ENCODE measurements at places on chromosomes 12 and 14.

- H3K36me3 ChIP-seq: no peaks in the 10 kb centered on the region
- H3K27me3 ChIP-seq: no peaks in the 10 kb centered on the region
- no peak overlapping the region for H3K4me3 ChIP-seq
Measured at GRCh38 chr12:25100194-25101091, 94.5 kb downstream of the DNAI7 start.

DNA sequence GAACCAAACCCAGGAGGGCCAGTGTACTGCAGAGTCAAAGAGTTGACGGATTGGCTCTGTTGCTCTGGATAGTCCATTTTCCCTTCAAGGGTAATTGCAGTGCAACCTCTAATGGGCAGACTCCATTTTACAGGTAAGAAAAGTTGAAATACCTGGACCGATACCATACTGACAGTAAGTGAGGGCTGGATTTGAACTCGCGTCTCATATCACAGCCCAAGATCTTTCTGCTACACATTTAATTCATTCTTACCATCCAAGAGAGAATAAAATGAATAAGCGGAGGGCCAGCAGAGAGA lies 356 bp upstream of the ZC3H14 start:
- DNase-seq: no peak
- H3K36me3 ChIP-seq: no peaks in the 10 kb centered on the region
- H3K4me1 ChIP-seq: peaks cover 25% of the 10 kb centered on the region

- H3K27ac ChIP-seq: no peak overlapping the region
- no peaks in the 10 kb centered on the region for H3K4me1 ChIP-seq
- no peaks in the 10 kb centered on the region for H3K36me3 ChIP-seq
- no peaks in the 10 kb centered on the region for H3K27me3 ChIP-seq
- no peak for DNase-seq
- H3K4me3 ChIP-seq: no peak overlapping the region
Measured at GRCh38 chr12:33639975-33640374, 200.4 kb upstream of the SYT10 start.

DNA sequence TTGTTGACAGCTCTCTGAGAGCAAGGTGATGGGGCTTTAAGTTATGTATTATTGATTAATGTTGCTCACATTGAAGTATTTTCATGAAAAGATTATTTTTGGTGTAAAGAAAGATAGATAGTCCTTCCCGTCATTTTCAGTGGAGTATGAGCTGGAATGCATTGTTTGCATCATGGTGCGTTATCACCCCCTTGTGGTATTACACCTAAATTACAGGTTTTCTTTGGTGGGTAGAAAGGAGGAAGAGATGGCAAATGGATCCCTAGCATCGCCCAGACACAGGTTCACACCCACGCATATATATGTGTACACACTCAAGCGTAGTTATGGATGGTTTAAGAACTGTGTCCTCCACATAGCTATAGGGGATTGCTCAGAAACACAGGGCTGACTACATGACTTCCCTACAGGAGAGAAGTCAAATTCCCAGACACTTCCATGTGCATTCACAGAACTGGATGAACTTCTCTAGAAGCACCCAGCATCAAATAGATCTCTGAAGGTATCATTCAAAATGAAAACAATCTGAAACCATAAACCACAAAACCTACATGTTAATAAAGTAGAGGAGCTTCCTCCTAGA lies 14.4 kb upstream of the SERPINA10 start:
- no peaks in the 10 kb centered on the region for H3K4me1 ChIP-seq
- no peaks in the 10 kb centered on the region for H3K27me3 ChIP-seq
- H3K27ac ChIP-seq: no peak overlapping the region
- DNase-seq: no peak

GRCh38 chr12:57781244-57781643 lies 1.3 kb upstream of the TSFM start:
- DNase-seq: no peak
- peaks cover 21% of the 10 kb centered on the region for H3K4me1 ChIP-seq
- H3K4me3 ChIP-seq: no peak overlapping the region

GRCh38 chr12:52949413-52950331 lies 754 bp downstream of the KRT18 start:
- peak overlapping the region; percentile 77 for H3K27ac ChIP-seq
- no peaks in the 10 kb centered on the region for H3K4me1 ChIP-seq
- no peak for DNase-seq
- no peaks in the 10 kb centered on the region for H3K27me3 ChIP-seq

GRCh38 chr14:63908667-63909264 lies 56.0 kb downstream of the SYNE2 start:
- no peaks in the 10 kb centered on the region for H3K36me3 ChIP-seq
- no peaks in the 10 kb centered on the region for H3K27me3 ChIP-seq
- H3K4me1 ChIP-seq: peaks cover 9% of the 10 kb centered on the region
- DNase-seq: no peak
- no peak overlapping the region for H3K27ac ChIP-seq

- H3K36me3 ChIP-seq: no peaks in the 10 kb centered on the region
- no peak overlapping the region for H3K27ac ChIP-seq
- H3K27me3 ChIP-seq: no peaks in the 10 kb centered on the region
- no peak overlapping the region for H3K4me3 ChIP-seq
- H3K4me1 ChIP-seq: no peaks in the 10 kb centered on the region
Measured at GRCh38 chr12:47131011-47131410, 51.3 kb upstream of the AMIGO2 start.

DNA sequence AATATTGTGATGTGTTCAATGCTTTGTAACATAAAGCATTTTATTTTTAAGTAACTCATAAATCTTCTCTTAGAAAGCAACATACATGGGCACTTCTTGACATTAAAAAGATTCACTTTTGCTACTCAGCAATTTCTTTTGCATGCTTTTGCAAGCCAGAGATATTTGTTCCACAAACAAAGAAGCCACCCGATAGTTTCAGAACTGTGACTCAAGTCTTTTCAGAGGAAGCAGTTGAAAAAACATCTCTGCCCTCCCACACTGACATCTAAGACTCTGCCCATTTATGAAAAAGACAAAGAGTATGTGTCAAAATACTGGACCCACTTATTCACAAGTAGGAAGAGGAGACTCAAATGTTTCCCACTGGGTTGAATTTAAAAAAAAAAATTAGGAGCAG lies 7.5 kb downstream of the APPL2 start:
- no peaks in the 10 kb centered on the region for H3K27me3 ChIP-seq
- no peak overlapping the region for H3K4me3 ChIP-seq
- no peak for DNase-seq
- H3K27ac ChIP-seq: peak overlapping the region; percentile 83
- H3K36me3 ChIP-seq: peaks cover 17% of the 10 kb centered on the region
- H3K4me1 ChIP-seq: peaks cover 76% of the 10 kb centered on the region

- no peak overlapping the region for H3K4me3 ChIP-seq
- peaks cover 44% of the 10 kb centered on the region for H3K4me1 ChIP-seq
- no peak for DNase-seq
- peak overlapping the region; percentile 42 for H3K27ac ChIP-seq
- peaks cover 7% of the 10 kb centered on the region for H3K36me3 ChIP-seq
- H3K27me3 ChIP-seq: no peaks in the 10 kb centered on the region
Measured at GRCh38 chr12:93704625-93705024, 27.4 kb downstream of the CRADD start.

- H3K4me3 ChIP-seq: no peak overlapping the region
- no peak for DNase-seq
- H3K27ac ChIP-seq: no peak overlapping the region
- no peaks in the 10 kb centered on the region for H3K4me1 ChIP-seq
- peaks cover 57% of the 10 kb centered on the region for H3K36me3 ChIP-seq
- H3K27me3 ChIP-seq: no peaks in the 10 kb centered on the region
Measured at GRCh38 chr12:128798571-128799341, 25.0 kb downstream of the SLC15A4 start.

GRCh38 chr14:95206534-95206933 lies 49.2 kb upstream of the DICER1 start:
- no peak overlapping the region for H3K4me3 ChIP-seq
- DNase-seq: no peak
- no peaks in the 10 kb centered on the region for H3K4me1 ChIP-seq

DNA sequence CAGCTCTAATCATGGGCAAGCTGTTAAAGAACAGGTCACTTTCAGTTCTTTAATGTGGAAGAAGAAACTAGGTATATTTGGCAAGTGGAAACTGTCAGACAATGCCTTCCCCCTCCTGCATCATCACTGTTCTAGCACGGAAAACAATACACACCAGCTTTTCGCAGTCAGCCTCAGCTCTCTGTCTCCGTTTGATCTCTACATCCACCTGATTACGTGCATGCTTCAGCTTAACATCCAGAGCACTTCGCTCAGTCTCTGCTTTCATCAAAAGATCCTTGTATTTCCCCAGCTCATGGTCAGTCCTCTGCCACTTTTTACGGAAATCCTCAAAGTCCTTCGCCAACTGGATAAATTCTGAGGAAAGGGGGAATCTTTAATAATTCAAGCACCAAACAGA lies 19.0 kb downstream of the RACGAP1 start:
- no peak overlapping the region for H3K27ac ChIP-seq

- H3K27me3 ChIP-seq: no peaks in the 10 kb centered on the region
- no peaks in the 10 kb centered on the region for H3K4me1 ChIP-seq
- H3K27ac ChIP-seq: no peak overlapping the region
- no peaks in the 10 kb centered on the region for H3K36me3 ChIP-seq
Measured at GRCh38 chr12:129119537-129119936, 266.3 kb downstream of the GLT1D1 start.

- no peak overlapping the region for H3K27ac ChIP-seq
- peaks cover 6% of the 10 kb centered on the region for H3K4me1 ChIP-seq
- H3K4me3 ChIP-seq: no peak overlapping the region
- DNase-seq: no peak
Measured at GRCh38 chr12:113093409-113094101, 37.0 kb downstream of the DTX1 start.

GRCh38 chr12:95262808-95263207 lies 45.2 kb downstream of the VEZT start:
- H3K4me3 ChIP-seq: no peak overlapping the region
- no peaks in the 10 kb centered on the region for H3K36me3 ChIP-seq
- H3K4me1 ChIP-seq: no peaks in the 10 kb centered on the region
- DNase-seq: no peak
- H3K27ac ChIP-seq: no peak overlapping the region

DNA sequence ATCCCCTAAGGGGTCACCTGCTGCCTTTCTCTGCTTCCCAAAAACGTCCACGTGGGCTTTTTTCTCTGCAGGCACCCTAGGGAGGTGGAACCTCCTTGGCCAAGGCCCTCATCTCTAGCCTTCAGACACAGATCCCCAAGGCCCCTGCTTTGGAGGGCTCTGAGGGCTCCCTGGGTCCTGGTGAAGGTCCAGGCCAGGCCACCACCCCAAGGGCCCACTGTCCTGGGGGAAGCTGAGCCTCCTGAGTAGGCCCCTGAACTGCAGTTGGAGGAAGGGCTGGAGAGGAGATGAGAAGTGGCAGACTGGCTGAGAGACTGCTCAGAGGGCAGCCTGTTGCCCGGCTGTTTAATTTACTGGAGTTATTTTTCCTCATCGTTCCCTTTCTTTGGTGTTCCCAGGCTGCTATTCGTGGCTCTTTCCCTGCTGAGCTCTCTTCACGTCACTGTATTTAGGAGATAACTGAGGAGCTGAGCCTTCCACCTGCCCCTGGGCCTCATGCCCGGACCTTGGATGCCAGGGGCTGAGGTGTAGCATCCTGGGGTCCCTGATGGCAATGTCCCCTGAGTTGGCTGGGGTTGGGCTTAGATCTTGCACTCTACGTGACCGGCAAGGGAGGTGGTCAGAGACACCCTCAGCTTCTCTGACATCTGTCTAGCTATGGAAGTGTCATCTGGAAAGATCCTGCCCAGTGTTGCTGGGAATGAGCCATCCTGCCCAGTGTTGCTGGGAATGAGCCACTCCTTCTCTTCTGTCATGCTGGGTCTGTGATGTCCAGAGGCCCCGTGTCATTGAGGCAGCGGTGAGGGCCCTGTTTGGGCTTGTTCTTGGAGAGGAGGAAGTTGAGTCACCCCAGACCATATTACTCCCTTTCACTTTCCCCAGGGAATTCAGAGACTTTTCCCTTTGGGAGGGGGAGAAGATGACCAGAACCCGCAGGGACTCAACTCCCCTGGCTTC lies 139.8 kb downstream of the TSPAN9 start:
- peaks cover 58% of the 10 kb centered on the region for H3K4me1 ChIP-seq
- no peaks in the 10 kb centered on the region for H3K27me3 ChIP-seq
- peak overlapping the region; percentile 85 for H3K27ac ChIP-seq
- no peaks in the 10 kb centered on the region for H3K36me3 ChIP-seq

DNA sequence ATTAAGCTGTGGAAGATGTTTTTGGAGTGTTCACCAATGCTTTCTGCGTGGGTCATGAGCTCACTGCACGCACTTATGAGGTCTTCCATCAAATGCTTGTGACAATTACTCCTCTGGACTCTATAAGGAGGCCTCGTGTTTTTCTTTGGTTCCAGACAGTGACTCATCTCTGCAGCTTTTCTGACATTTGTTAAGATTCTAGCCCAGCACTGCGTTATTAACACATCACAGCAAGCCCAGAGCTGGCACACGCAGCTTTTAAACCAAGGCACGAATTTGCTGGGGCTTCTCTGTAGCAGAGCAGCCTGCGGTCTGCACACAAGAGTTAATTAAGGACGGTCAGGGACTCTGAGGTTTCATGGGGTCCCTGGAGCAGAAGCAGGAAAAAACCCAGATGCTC lies 16.9 kb downstream of the MEG3 start:
- no peak for DNase-seq
- no peak overlapping the region for H3K4me3 ChIP-seq
- peak overlapping the region; percentile 79 for H3K27ac ChIP-seq
- no peaks in the 10 kb centered on the region for H3K27me3 ChIP-seq

- H3K4me1 ChIP-seq: no peaks in the 10 kb centered on the region
- DNase-seq: no peak
- H3K27me3 ChIP-seq: no peaks in the 10 kb centered on the region
- H3K4me3 ChIP-seq: no peak overlapping the region
- H3K27ac ChIP-seq: no peak overlapping the region
Measured at GRCh38 chr12:12195516-12195915, 71.3 kb downstream of the LRP6 start.

DNA sequence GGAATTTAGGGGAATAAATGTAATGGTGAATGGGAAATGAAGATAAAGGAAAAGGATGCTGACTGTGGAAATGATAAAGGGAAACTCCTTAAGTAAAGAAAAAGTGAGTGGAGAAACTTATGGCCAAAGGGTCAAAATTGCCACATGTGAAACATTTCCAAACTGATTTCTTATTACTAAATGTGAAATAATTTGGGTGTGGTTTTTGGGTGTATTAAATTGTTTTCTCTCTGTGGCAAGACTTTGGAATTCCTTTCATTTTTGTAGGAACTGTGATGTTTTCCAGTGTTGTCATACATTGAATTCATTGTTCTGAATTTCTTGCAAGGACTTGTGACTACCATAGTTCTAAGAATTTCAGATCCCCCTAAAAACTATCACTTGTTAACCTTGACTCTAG lies 1891.5 kb upstream of the SEL1L start:
- no peaks in the 10 kb centered on the region for H3K27me3 ChIP-seq
- H3K27ac ChIP-seq: no peak overlapping the region
- no peaks in the 10 kb centered on the region for H3K36me3 ChIP-seq
- no peak for DNase-seq

DNA sequence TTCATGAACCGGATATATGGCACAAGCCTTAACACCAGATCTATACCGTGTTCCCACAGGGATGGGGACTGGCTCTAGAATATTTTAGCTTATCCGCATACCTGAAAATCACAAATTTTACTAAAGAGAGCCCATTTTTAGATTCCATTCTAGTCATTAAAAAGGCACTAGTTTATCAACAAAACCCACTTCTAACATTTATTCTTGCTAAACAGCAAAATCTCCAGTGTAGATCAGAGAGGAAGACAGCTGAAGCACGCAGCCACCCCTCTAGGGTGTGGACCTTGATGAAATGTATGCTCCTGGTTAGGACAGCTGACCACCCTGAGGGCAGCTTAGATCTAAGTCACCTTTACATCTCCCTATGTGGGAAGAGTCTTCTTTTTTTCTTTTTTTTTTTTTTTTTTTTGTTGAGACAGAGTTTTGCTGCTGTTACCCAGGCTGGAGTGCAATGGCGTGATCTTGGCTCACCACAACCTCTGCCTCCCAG lies 62.4 kb downstream of the EID3 start:
- no peak overlapping the region for H3K27ac ChIP-seq
- no peak for DNase-seq
- H3K4me1 ChIP-seq: no peaks in the 10 kb centered on the region
- H3K36me3 ChIP-seq: no peaks in the 10 kb centered on the region
- no peak overlapping the region for H3K4me3 ChIP-seq
